RPMI7951 (cell line): ENCODE measurements at places on chromosomes 1 and 21. TPM values are rescaled to one million over a fixed set of nuclear protein-coding genes. Genes with fewer than 3 reads are reported as not detected.

DNA sequence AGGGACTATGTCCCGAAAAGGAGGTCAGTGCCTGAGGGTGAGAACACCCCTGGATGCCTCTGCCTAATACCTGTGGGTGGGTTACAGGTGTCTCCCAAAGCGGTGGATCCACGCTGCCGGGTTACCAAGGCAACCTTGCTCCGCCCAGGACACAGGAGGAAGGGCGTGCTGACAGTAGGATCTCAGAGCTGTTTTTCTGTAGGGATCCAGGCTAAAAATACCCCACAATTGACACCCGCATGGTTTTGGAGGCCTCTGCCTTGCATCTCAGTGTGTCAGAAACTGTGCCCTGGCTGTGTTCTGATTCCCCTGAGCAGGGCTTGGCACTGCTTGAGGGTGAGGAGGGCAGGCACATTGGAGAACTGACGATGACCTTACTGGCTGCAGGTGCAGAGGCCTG is 118.0 kb downstream of the IER5 start:
- DNase-seq, result no peak

- DNase-seq, result no peak
These were observed 1.8 kb downstream of the KRTAP10-1 start for GRCh38 chr21:44537930-44538911.

DNA sequence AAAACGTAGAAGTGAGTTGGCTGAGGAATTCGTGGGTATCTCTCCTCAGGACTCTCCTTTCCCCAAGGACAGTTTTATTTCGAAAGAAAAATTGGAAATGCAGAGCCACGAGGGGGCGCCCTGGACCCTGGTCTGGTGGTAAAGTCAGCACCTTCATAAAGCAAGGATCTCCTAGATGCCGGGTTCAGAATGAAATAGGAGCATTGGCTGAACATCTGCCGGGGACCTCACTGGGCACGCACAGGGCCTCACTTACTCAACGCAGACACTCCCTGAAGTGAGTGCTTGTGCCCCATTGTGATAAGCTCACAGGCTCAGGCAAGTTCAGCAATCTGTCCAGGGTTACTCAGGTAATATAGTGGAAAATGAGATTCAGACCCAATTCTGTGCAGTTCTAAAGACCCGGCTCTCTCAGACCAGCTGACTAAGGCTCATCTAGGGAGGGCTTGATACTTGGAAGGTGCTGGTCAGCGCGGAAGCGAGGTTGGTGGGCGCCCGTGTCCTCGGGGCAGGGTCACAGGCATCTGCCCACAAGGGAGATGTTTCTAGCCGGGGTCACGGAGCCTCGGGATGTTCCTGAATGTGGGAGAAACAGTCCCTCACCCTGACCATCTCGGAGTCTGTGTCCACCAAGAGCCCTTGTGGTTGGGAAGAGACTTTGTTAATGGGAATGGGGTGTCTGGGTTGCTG is 55.7 kb upstream of the ETV3 start:
- peak; percentile 46 for DNase-seq

DNA sequence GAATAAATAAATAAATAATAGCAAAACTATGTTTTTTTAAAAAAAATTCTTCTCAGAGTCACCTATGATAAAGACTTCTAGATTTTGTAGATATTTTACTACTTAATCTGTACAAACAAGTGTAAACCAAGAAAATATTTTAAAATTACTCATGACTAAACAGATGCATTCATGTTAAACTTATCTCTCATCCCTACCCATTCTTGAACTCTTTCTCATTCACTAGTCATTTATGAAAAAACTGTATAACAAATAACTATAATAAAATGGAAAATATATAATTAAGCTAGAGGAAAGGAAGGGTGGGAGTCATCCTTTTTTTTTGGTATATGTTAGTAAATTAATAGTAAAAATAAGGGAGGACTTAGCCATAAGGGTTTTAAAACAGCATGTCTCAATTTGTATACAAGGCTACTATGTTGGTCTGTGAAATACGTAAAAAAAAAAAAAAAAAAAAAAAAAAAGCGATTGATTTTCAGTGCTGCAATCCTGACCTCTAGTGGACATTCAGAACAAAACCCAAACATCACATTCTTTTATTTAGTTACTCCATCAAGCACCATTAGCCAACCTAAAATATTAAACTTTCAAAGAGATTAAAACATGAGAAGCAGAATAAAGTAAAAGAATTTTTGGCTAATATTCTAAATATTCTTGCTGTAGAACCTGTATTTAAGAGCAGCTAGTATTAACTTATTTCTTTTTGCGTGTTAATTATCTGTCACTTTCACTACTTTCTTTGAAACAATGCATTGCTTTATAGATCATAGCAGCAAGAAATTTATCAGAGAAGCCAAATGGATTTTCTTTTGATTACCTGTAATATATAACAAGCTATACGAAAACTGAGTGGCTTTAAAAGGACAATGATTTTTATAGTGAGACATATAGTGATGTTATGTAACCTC is 255.8 kb upstream of the CACYBP start:
- DNase-seq, result peak; percentile 50

- DNase-seq, result peak; percentile 73
These were observed 2.5 kb upstream of the SAMD11 start for GRCh38 chr1:921011-921837.

DNA sequence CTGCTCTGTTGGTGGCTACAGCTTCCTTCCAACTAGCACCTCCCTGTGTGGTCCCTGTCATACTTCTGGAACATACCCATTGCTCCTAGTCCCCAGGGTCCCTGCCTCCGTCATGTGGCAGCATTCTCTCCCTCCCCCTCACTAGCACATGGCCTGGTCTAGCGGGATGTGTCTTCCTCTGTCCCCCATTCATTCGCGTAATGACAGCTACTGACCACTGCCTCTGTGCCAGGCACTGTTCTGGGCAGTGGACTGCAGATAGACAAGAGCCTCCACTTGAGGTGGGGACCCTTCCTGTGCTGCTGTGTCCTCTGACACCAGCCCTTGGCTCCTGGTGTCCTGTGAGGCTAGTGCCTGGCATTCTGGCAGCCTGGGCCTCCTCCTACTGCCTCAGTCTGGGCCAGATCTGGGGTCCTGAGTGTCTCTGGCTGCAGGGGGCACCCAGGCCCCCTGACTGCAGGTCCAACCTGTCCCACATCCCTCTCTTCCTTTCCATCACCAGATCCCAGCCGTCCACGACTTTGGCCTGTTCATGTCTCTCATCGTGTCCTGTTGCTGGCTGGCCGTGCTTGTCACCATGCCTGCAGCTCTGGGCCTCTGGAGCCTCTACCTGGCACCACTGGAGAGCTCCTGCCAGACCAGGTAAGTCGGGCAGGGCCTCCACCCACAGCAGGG is 38.1 kb downstream of the DISP3 start:
- DNase-seq, result no peak

DNA sequence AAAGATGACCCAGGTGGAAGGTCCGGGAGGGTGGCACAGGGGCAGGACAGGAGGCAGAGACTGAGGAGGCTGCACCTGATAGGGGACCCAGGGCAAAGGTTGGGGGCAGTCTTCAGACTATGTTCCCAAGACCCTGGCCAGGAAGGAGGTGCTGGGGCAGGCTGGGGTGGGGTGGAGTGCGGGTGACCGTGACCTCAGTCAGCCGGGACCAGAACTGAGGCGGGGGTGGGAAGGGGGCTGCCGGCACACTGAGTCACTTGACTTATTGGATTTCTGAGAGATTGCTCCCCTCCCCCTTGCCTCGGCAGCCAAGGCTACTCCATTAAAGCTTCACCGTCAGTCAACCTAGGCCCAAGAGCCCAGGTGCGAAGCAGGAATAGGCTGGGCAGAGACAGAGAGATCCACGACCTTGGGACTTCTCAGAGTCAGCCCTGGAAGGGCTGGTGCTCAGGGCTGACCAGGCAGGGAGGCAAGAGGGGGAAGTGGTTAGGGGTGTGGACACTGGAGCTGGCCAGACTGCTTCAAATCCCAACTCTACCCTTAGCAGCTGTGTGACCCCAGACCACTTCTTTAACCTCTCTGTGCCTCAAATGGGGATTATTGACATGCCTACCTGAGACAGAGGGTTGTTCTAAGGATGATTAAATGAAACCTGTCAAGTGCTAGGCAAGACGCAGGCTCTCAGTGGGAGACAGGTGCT is 47.9 kb upstream of the LAPTM5 start:
- DNase-seq, result no peak

DNA sequence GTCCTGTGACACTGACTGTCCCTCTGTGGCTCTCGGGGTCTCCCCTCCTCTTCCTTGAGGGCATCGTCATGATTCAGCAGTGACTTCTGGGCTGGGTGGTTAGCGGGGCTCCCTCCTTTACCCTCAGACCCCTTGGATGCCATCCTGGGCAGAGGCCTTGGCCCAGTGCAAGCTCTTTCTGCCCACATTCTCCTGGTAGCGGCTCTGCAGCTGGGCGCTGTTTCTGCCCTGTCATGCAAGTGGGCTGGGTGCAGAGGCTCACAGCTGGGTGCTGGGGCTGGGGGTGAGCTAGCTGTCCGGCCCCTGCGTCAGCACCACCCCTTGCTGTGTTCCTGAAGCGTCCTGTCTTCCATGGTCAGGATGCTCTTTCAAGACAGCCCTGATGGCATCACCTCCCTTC is 158.5 kb downstream of the PCBP3 start:
- no peak for DNase-seq

- no peak for DNase-seq
These were observed 5.1 kb upstream of the FRRS1 start for GRCh38 chr1:99771513-99771918.

The CD5L gene
- 0.10 and 0.12 TPM in 2 replicates for total RNA-seq
